Mesendoderm (in vitro differentiated cells): ENCODE measurements at places on chromosomes 1 and 21.

- DNase-seq: no peak
- H3K27ac ChIP-seq: no peak overlapping the region
- no peaks in the 10 kb centered on the region for H3K4me1 ChIP-seq
- no peak overlapping the region for H3K4me3 ChIP-seq
These were observed 1077.3 kb downstream of the KCNT2 start for GRCh38 chr1:195530961-195531360.

GRCh38 chr1:19735440-19736127 is 64.1 kb downstream of the TMCO4 start:
- H3K27ac ChIP-seq: no peak overlapping the region
- no peaks in the 10 kb centered on the region for H3K27me3 ChIP-seq
- DNase-seq: no peak
- H3K4me1 ChIP-seq: no peaks in the 10 kb centered on the region
- no peak overlapping the region for H3K4me3 ChIP-seq

DNA sequence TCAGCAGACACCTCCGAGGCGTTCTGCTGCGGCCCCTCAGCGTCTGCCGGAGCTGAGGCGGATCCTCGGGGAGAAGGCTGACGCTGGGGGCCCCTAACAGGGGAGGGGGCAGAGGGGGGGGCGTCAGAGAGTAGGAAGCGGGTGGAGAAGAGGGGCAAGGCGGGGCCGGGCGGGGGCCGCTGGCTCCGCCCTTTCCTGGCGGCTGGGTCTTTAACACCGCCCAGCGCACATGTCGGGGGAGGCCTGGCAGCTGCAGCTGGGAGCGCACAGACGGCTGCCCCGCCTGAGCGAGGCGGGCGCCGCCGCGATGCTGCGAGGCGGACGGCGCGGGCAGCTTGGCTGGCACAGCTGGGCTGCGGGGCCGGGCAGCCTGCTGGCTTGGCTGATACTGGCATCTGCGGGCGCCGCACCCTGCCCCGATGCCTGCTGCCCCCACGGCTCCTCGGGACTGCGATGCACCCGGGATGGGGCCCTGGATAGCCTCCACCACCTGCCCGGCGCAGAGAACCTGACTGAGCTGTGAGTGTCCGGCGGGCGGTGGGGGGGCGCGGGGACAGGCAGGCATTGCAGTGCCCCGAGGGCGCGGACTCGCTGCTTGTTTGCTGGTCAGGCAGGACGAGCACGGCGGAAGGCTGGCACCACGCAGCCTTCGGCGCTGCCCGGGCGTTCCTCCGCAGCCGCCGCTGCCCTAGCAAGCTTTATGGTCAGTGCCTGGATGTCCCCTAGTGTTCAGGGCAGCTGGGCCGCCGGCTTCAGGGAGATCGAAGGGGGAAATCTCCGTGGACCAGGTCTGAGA is at the start of gene NTRK1:
Gene NTRK1 (plus strand): TSS at position 238 of the 796 bp plus-strand sequence. CDS start 70 bp downstream, at position 308.
- no peaks in the 10 kb centered on the region for H3K36me3 ChIP-seq
- H3K4me3 ChIP-seq: peak within 1 kb of the TSS; percentile 23
- H3K27ac ChIP-seq: no peak within 1 kb of the TSS

GRCh38 chr1:179575497-179576314 is at the start of gene NPHS2:
TSS of gene NPHS2 (minus strand) at chr1:179575948. CDS start at chr1:179575864, 84 bp downstream.
- H3K4me1 ChIP-seq: no peaks in the 10 kb centered on the region
- H3K27me3 ChIP-seq: peaks cover 19% of the 10 kb centered on the region
- no peak within 1 kb of the TSS for H3K4me3 ChIP-seq
- no peaks in the 10 kb centered on the region for H3K36me3 ChIP-seq
- no peak for DNase-seq
- H3K27ac ChIP-seq: no peak within 1 kb of the TSS

GRCh38 chr1:20530901-20531300 is 21.5 kb upstream of the FAM43B start:
- H3K27me3 ChIP-seq: no peaks in the 10 kb centered on the region
- no peak for DNase-seq
- no peak overlapping the region for H3K27ac ChIP-seq
- no peaks in the 10 kb centered on the region for H3K4me1 ChIP-seq
